Kasumi-1 (cell line): ENCODE measurements at places on chromosomes 4 and X.

GRCh38 chrX:77444075-77444474, 3.1 kb upstream of the FGF16 start:
- no peak for DNase-seq

- no peak for DNase-seq
Measured at GRCh38 chrX:133985164-133985966, at the start of gene GPC3. Gene GPC3, minus strand, starts transcription at chrX:133985594.

- peak; percentile 5 for DNase-seq
Measured at GRCh38 chr4:14132301-14132700, 504.8 kb upstream of the BOD1L1 start.

- no peak for DNase-seq
Measured at GRCh38 chr4:106367072-106367471, 1.5 kb downstream of the GIMD1 start.

- no peak for DNase-seq
Measured at GRCh38 chr4:165191814-165192499, 15.4 kb upstream of the KLHL2 start.

- DNase-seq, result no peak
Measured at GRCh38 chr4:109183931-109184490, 118.4 kb downstream of the COL25A1 start.

DNA sequence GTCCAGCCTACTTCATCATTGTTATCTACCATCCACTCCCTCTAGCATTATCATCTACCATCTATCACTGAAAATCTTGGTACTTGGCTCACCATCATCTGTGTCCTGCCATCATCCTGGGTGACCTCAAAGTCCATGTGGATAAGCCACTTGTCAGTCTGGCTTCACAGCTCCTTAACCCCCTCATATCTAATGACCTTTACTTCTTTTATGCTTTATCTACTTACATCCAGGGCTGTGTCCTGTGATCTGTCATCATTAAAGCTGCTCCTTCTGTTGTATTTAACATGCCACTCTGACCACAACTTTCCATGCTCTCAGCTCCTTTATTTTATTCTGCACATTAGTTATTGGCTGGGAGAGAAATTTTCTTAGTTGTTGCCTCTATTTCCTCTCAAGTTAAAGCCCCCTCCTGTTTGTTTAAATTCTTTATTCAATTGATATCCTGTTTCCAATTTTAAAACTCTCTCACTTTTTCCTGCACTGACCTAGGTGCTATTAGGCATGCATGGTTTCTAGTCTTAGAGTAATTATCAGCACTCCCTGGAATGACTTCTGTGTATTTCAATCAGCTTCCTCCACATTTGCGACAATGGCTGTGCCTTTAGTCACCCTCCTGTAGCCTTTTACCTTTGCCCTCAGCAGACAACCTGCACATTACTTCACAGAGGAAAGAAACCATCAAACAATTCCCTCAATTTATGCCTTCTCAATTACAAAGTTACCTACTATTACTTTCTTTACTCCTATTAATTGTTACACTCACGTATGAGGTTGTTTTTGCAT, 8.1 kb upstream of the FABP2 start:
- no peak for DNase-seq

DNA sequence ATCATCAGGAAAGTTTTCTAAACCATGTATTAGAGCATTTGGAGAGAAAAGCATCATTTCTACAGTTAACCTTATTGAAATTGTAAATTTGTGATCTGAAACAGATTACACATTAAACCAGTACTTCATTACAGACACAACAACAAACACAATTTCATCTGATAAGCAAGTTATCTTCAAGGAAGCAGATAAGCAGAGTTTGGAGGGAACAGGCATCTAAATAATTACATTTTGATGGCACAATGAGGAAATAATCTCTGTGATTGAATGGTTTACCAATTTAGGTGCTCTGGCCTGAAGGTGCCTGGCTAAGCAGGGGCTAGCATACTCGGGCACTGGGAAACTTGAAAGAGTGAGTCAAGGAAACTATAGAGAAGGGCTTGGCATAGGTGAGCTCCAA, 619.8 kb downstream of the PACRGL start:
- DNase-seq, result no peak

DNA sequence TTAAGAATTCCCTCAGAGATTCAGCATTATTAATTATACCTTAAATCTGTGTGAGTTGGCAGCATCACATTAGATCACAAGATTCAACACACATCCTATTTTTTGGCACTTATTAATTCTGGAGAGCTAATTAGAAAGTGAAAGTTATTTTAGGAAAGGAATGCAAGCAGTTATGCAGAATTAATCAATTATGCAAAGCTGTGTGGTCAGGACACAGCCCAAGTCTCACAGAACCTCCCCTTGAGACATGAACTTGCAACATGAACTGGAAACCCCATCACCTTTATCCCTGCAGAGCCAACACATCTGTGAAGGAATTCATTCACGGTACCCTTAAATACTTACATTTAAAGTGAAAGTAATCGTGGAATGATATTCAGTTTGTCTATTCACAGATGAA, 80.5 kb downstream of the TSPAN5 start:
- no peak for DNase-seq

DNA sequence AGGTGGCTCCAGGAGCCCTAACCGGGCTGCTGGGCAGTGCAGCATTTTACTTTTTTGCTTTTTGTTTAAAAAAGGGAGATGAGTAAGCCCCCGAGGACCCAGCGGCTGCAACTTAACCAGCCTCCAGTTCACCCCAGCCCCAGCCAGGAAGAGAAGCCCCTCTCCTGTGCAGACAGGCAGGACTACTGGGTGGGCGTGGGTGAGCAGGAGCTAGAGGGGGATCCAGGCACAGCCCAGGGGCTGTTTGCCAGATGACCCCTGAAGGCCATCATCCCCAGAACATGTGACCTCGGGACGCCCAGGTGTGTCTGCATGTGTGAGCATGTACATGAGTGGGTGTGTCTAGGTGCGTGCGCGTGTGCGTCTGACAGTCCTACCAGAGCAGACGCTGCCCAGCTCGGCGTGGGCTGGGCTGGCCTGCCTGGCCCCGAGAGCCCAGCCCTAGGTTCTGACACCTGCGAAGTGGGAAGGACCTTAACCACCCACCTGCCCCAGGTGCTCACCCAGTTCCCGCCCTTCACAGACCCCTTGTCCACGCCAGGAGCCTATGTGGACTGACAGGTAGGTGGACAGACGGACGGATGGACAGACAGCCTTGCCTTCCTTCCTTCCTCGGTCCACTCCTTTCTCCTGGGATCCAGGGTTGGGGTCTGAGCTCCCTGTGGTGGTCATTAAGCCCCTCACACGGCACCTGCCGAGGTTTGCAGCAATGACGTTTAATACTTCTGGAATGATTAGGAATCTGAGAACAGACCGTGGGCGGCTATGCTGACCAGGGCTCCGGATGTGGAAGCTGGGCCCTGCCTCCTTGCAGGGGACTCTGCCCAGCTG, 7.8 kb upstream of the HAUS3 start:
- no peak for DNase-seq

DNA sequence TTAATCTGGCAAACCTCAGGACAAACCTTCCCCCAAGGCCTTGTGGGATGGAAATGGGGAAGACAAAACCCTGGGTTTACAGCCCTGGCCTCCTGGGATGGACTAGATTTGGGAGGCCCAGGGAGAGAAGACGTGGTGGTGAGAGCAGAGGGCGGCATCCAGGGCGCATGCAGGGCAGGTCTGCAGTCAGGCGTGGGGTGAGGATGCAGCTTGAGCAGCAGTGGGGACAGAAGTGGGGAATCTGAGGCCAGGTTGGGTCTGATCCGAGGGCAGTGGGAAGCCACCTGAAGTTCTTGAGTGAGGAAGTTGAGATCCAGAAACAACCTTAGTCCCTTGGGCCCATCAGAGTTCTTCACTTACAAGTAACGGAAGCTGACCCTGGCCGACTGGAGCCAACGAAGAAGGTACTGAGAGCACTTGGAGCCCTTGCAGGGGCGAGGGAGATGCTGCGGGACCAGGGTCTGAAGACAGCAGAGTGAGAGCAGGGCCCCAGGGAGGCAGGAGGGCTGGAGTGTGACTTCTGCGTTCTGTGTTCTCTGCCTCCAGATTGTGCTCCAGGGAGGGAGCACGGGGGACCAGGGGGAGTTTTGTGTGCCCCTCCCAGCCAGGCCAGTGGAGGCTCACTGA, 42.0 kb upstream of the GPR78 start:
- no peak for DNase-seq

DNA sequence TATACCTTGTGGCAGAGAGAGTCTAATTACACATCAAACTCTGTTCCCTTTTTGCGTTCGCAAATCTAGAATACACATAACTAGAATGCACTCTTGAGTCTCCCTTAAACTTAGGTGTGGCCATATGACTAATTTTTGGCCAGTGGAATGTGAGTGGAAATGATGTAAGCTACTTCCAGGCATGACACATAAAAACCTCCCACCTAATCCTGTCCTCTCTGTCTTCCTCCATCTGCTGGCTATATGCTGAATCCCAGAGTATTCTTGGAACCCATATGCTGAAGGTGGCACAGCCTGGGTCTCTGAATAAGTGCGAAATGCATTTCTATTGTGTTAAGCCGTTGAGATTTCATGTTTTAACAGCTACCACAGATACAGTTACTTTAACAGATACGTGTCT, 269.9 kb upstream of the NRK start:
- no peak for DNase-seq
